ENCODE measurements at places on chromosomes 2 and 18. TPM values are rescaled to one million over a fixed set of nuclear protein-coding genes. Genes with fewer than 3 reads are reported as not detected.

PID1 gene
- 6.9 TPM for total RNA-seq

GRCh38 chr2:147621656-147622197 lies 223.1 kb upstream of the ACVR2A start:
- no peak for DNase-seq

- peak; percentile 45 for DNase-seq
Measured at GRCh38 chr2:105746177-105747080, 1.7 kb downstream of the NCK2 start.

GRCh38 chr18:79493801-79494211 lies 98.1 kb downstream of the NFATC1 start:
- no peak for DNase-seq

- DNase-seq, result peak; percentile 38
Measured at GRCh38 chr2:72895759-72896281, 8.6 kb downstream of the SPR start.

All from heart right ventricle (tissue), 16 donors.